ENCODE measurements at places on chromosomes 6 and 20.
A peak's percentile ranks its signal among the peaks of the same experiment; 100 is the strongest.

DNA sequence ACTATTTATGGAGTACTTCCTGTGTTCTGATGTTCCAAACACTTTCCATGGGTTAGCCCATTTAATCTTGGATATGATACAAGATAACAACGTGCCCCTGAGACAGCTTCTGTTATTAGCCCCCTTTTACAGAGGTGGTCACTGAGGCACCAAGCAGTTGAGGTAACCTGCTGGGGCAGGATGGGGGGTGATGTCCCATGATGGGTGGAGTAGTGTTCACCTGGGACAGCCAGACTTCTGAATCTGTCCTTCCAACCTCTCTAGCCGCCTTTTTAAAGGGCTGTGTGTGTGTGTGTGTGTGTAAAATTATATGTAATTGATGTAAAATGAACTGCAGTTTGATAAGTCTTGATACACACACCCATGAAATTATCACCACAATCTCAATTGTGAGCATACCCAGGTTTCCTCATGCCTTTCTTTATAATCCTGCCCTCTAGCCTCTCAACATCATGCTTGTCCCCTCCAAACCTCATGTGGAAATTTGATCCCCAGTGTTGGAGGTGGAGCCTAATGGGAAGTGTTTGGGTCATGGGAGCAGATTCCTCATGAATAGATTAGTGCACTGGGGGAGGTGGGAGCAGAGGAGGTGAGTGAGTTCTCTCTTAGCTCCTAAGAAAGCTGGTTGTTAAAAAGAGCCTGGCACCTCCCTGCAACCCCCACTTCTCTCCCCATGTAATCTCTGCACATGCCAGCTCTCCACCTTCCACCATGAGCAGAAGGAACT, 39.2 kb downstream of the PLAGL2 start:
- DNase-seq = no peak

- no peak for DNase-seq
Measured at GRCh38 chr6:67888546-67888885, 746.6 kb upstream of the ADGRB3 start.

DNA sequence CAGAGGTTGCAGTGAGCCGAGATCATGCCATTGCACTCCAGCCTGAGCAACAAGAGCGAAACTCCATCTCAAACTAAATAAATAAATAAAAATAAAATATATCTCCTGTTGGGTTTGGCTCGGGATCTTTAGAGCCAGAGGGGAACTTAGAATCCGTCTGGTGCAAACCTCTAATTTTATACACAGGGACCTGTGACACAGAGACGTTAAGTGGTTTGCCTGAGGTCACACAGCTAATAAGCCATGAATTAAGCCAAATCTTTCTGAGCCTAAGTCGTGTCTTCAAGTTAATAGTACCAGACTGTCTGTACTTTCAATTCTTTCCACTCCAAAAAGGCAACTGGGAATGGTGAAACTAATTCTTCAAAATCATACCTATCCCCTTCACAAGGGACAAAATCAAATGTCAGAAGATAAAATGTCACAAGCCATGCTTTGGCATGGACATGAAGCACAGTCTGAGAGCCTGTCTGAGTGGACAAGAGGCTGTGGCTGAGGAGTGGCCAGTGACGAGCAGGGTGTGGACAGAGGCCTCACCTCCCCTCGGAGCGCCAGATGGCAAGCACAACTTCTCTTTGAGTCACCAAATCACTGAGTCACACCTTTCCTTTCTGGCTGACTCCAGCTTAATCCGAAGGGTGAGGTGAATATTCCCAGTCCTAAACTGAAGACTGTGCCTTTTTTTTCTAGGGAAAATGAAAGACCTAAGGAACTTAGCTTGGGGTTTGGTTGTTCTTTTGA, 177.4 kb downstream of the TFAP2A start:
- no peak for DNase-seq

- no peak for DNase-seq
Measured at GRCh38 chr6:69494595-69494994, 302.2 kb downstream of the LMBRD1 start.

- no peak for DNase-seq
Measured at GRCh38 chr6:170111141-170111664, 179.7 kb downstream of the DLL1 start.

GRCh38 chr6:74646461-74646860, 559.4 kb downstream of the COL12A1 start:
- DNase-seq = no peak

- no peak for DNase-seq
Measured at GRCh38 chr6:69063401-69063800, 428.3 kb downstream of the ADGRB3 start.

DNA sequence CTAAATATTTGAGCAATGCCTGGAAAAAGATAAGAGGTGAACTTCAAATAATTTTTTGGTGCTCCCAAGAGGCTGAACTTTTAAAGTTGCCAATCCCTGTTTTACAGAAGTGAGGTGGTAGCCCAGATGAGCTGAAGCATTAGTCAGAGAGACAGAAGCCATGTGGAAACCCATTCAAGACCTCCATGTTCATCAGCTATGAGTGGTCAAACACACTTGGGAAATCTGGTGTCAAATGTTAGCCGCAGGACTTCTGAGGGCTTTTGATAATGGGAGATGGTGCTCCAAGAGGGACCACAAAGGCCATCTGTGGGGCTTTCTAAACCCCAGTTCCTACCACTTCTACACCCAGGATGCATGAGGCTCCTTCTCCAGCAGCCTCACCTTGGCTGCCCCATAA, 77.5 kb upstream of the MRPS10 start:
- no peak for DNase-seq

- DNase-seq = no peak
Measured at GRCh38 chr20:40176098-40176841, 512.8 kb downstream of the MAFB start.

GRCh38 chr6:104229057-104229456, 630.7 kb downstream of the HACE1 start:
- DNase-seq = no peak

DNA sequence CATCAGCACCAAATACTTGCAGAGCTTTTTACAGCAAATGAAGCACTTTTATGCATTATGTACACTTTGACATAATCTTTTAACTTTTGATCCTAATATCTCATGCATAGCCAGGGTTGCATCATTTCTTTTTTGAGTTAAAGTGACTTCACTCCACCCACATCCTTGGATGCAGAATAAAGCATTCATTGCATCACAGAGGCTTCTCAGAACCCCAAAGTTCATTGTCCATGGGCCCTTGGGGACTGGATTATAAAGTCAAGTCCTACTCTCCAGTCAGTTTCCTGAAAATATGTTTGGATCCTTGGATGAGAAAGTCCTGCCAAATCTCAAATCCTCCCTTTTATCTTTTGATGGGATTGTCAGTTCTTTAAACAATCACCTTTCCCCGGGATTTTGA, 10.6 kb upstream of the EFHC1 start:
- no peak for DNase-seq

GRCh38 chr20:59006864-59007664, at the start of gene CTSZ:
Gene CTSZ (minus strand): TSS chr20:59007254. CDS start chr20:59007128, 126 bp downstream.
- DNase-seq = no peak

DNA sequence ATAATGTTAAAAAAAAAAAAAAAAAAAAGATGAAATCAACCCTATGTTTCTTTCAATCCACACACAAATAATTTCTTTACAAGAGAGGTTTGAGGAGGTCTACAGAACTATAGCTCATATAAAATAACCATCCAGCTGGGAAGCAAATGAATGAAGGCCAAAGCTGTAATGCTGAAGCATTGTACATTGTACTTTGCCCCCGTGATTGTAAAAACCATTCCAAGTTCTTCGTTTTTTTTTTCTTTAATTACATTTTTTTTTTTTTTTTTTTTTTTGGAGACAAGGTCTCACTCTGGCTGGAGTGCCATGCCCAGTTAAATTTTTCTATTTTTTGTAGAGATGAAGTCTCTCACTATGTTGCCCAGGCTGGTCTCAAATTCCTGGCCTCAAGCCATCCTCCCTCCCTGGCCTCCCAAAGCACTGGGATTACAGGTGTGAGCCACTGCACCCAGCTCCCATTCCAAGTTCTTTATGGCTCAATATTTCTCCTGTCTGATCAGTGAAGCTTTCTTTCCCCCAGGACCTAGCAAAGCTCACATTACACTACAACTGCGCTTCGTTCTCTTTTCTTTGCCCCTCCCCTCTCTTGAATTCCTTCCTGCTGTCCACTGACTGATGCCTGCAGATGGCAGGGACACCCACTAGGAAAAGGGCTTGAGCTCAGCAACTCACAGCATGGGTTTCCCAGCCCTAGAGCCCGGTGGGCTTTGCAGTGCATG, 53.0 kb upstream of the NOP56 start:
- no peak for DNase-seq

DNA sequence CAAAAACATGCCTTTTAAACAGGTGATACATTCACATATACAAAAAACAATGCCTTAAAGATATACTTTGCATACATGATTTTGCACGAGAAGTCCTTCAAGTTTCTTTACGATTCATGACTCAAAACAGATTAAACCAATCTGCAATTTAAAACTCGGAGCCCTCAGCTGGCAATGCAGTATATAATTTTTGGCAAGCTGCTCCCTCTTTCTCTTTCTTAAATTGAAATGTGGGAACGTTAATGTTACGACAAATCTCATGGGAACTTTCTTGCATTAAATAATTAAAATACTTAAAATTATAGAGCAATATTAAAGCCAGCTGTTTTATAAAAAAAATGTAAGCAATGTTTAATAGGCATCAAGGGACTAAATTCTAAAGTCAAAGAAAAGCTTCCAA, 334.6 kb downstream of the ESR1 start:
- no peak for DNase-seq

GRCh38 chr20:1280195-1281102, 14.4 kb downstream of the SNPH start:
- DNase-seq = no peak

DNA sequence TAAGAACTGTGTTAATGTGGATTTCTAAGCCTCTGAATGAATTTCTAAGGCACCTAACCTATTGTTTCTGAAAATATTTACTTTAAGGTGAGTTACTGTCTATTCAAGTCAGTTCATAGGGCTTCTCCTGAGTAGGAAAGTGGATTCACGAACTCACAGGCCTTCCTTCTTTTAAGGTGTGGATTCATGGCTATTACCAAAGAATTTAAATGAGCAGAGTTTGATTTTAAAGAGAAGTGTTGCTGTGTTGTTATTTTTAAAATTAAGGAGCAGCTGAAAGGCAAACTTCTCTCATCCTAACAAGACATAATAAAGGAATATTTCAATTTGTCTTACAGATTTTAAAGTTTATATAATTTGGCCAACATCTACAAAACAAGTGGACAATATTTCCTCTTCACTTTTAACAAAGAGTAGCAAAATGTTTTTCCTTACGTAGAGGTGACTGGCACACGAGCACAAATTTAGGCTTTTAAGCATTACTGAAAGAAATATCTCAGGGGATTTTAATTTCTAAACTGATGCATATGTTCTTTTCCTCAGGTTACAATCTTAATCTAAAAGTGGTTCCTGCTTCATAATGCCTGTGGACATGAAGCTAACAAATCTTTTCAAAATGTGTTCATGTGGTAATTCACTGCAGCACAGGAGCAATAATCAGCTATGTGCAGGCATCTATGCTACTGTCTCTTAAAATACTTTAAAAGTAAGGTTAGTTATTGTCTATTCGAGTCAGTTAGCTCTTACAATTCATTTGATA, 602 bp upstream of the TSPYL4 start:
- no peak for DNase-seq

- DNase-seq = peak; percentile 20
Measured at GRCh38 chr6:8131265-8131897, 29.0 kb upstream of the EEF1E1 start.

DNA sequence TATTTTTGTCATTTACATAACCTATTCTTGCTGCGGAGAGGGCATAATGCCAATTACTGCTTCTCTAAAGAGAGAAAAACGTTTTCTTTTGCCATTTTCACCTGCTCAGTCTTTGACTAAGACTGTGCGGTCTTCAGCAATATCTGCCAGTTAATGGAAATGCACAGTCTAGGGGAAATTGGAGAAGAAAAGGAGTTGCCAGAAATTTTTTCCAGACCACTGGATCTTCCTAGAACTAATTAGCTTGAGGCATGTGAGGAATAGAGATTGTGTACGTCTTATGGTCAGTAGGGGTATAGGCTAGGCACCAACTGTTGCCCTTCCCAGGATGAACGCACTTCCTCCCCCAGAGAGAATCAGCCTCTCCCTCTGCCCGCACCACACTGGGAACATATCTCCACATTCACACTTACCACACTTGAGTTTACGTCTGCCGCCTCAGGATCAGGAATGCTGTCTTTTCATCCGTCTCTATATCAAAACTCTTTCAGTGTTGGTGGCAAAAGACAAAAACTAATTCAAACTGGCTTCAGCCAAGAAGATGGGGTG, 67.9 kb upstream of the E2F3 start:
- DNase-seq = no peak

DNA sequence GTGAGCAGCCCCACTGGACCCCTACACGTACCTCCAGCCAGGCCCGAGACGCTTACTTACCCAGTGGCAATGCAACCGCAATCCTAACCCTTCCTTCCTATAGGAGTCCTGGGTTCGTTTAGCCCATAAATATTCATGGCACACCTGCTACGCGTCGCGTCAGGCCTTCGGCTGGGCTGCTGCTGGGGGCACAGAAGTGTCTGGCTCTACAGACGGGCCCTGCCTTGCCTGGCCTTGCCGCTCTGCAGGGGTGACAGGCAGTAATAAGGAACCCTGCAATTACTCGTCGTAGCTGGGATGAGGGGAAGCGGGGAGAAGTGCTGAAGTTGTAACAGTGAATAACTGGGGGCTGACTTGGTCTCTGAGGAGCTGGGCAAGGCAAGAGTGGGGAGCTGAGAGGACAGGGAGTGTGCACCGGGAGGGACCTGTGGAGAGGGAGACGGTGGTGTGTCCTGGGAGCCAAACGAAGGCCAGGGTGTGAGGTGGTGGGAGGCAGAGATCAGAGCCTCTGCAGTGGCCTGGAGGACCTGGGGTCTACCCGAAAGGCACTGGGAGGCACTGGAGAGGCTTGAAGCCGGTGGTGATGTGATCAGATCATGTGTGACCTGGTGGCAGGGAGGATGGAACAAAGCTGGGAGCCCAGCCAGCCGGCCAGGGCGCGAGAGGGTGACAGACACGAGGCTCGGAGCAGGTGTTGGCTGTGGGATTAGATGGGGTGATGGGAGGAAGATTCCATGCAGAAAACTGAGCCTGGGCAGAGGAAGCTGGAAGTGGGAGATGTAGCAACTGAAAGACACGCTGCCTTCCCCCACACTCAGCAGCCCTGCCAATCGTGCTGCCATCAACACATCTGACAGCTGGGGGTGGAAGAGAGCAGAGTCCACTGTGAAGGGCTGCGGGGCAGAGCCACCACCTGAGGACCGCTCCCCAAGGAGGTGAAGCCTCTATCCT, 36.4 kb downstream of the PSMG4 start:
- DNase-seq = no peak

DNA sequence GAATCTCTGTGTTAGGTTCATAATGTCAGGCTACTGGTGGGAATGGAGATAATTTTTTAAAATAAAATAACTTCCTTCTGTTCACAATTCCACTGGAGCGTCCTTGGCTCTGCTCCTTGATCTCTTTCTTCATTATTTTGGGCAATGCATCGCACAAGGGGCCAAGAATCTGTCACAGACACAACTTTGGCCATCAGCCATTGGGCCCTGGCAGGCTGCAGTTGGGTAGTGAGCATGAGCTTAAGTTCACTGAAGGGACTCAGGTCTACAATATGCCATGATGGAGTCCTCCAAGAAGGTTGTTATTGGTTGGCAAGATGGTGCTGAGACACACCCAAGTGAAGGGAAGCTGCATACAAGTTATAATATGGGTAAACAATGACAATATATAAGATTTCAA, 40.0 kb downstream of the CYP39A1 start:
- no peak for DNase-seq

- no peak for DNase-seq
Measured at GRCh38 chr20:43914311-43915210, at the start of gene TOX2. Gene TOX2 (plus strand): TSS chr20:43914852. CDS start chr20:43914892, 40 bp downstream.

GRCh38 chr6:30047220-30047619, 13.8 kb upstream of the POLR1H start:
- no peak for DNase-seq

All from activated T-cell treated with anti-CD3 and anti-CD28 coated beads for 24 hours (primary cell).